ENCODE measurements at places on chromosomes 2 and 18.

- no peak for DNase-seq
These were observed 21.6 kb downstream of the PTPN2 start for GRCh38 chr18:12862467-12862866.

DNA sequence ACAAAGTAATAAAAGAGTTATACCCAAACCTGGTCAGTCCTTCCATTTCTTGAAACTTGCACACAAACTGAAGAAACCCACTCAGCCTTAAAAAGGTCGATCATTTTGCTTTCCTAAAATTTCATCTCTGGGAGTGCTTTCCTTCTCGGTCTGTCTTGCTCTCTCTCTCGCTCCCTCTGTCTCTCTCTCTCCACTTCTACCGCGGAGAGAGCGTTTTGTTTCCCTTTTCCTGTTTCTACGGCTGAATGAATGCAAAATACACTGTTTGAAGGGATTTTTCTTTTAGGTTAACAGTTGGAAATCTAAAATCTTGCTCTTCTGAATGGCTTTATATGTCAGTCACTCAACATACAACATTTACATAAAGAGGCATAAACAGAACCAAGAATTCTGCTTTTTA lies 424.2 kb downstream of the TGIF1 start:
- DNase-seq: no peak

DNA sequence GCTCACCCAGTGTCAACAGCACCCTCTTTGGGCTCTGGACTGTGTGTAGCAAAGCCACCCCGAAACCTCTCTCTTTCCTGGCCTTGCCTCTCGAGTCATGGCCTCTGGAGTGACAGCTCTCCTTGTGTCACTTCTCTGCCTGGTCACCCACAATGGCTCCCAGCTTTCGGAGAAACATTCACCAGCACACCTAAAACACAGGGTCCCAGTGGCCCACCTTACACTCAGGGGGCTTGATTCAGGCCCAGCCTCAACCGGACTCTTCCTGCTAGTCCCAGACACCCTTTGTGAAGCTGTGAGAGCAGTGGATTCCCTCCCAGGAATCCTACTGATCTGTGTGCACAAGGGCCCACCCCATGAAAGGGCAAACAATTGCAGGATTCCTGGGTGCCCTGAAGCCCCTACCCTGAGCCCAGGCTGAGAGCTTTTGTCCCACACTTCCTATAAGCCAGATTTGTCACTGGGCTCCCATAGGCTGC lies 137.2 kb upstream of the HAAO start:
- DNase-seq: no peak

GRCh38 chr2:237889811-237890210 lies 30.4 kb downstream of the RAMP1 start:
- DNase-seq: no peak

DNA sequence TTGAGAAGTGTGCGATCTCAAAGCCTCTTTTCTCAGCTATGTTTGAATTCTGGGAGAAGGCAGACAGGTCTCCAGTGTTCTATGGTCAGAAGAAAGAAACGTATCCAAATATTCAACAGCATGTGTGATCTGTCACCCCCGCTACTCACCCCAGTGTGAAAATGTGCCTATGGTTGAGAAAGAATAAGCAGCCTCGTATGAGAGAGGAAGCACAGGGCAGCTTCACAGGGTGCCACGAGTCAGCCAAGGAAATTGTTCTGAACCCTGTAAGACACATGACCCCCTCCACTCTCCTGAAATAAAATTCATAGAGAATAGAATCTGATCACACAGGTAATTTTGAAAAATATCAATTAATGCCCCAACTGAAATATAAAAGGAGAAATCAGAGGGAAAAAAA lies 8.0 kb upstream of the SF3B1 start:
- no peak for DNase-seq

DNA sequence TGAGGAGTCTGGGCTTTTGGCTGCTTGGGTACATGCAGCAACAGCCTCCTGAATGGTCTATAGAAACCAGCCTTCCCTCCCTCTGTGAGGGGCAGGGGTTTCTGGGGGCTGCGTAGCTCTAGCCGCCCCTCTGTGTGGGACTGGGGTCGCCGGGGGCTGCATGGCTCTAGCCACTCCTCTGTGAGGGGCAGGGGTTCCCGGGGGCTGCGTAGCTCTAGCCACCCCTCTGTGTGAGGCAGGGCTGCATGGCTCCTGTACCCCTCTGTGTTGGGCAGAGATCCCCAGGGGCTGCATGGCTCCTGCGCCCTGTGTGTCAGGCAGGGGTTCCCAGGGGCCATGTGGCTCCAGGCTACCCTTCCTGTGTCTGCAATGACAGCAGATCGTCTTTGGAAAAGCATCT lies 17.6 kb downstream of the HS6ST1 start:
- DNase-seq: no peak

GRCh38 chr2:75500633-75501032 lies 60.1 kb downstream of the EVA1A start:
- DNase-seq: no peak

DNA sequence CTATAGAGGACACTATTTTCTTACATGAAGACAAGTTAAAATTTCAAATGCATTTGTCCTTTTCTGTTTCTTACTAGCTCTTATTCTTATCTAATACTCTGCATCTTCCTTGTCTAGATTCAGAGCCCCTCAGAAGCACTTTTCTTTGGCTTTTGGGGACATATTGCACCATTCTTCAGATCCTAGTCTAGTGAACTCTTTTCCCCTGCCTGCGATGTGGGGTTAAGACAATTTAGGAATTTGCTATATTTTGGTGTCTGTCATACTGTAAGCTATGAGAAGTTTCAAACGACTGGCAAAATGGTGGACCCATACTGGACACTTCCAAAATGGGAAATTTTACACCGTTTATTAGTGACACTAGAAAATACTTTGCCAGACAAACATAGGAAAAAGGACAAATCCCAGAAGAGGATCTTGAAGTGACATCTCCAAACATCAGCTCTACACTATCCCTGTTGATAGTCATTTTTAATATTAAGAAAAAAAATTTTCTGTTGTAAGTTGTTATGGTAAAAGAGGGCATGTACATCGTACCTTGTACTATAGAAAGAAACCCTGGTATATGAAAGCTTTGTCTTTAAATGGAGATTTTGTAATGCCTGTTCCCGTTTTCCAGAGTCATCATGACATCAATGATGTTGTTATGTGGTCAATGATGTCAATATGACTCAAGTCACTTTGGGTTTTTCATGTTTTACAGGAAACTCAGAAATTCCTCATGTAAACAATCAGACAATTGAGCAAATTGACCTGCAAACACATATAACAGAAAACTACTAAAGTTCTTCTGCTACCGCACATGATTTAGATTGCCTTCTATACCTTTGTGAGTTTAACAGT lies 4.4 kb upstream of the KYNU start:
- DNase-seq: peak; percentile 36

DNA sequence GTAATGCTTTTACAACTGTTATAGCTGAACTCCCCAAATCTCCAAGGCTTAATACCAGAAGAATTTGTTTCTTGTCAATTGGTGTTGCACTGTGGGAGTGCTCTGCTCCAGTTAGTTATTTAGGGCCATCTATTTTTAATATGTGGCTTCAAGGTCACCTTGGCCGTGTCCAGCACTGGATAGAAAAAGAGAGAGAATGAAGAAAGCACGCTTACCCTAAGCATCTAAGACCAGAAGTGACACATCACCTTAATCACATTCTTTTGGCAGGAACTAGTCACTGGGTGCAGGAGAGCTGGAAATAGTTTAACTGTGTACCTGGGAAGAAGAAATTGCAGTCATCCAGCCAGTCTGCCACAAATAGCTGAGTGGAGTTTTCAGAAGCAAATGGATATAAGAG lies 78.8 kb downstream of the VWC2L start:
- DNase-seq: no peak

GRCh38 chr2:5021136-5021535 lies 671.0 kb upstream of the SOX11 start:
- DNase-seq: no peak

- DNase-seq: no peak
These were observed 2102.3 kb upstream of the CELF4 start for GRCh38 chr18:39667905-39668304.

GRCh38 chr2:164554487-164554886 lies 66.8 kb downstream of the GRB14 start:
- no peak for DNase-seq

DNA sequence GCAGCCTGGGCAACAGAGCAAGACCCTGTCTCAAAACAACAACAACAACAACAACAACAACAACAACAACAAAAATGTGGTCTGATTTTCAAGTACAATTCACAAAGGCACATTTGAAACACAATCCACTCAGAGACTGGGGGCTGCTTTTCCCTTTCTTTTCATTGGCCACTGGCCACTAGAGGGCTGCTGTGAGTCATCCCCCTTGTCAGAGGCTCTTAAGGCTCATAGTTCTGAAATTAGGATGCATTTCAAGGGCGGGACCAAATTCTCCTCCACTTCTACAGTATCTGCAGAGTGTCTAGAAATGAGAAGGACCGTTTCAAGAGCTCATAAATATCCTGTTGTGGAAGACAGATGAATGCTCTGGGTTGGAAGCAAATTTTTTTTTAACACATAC lies 285.4 kb downstream of the NRXN1 start:
- no peak for DNase-seq

- no peak for DNase-seq
These were observed 800.4 kb upstream of the ID2 start for GRCh38 chr2:7881466-7881865.

GRCh38 chr2:55952415-55952814 lies 28.8 kb upstream of the EFEMP1 start:
- no peak for DNase-seq

DNA sequence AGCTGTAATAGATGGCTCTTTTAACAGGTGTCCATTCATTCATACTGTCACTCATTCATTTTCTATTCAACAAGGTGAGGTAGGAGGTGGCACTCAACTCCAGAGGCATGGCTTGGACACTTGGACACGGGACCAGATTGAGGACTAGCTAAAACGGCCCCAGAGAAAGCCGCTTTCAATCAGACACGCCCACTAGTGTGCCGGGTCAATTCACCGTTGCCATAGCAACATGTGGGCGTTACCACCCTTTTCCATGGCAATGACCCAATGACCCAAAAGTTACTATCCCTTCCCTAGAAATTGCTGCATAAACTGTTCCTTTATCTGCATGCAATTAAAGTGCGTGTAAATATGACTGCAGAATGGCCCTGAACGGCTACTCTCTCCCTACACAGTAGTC lies 49.2 kb upstream of the LGALSL start:
- DNase-seq: no peak

- DNase-seq: no peak
These were observed 988.2 kb upstream of the CDH2 start for GRCh38 chr18:29164993-29165599.

DNA sequence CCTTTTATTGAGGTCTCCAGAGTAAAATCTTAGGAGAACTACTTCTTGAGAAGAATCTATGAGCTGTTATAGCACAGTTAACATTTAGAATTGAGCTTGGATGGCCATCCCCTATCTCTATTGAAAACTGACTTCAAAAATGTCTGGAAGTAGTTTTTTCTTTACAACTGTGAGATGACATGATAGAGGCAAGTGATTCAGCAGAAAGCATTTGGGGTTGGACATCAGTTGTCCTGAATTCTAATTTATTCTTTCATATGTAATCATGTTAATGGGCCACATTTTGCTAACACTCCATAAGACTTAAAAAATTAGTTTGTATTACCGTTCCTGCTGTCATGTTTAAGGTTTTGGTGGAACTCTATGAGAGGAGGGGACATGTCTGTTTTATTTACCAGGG lies 237.0 kb upstream of the SLC14A2 start:
- no peak for DNase-seq

GRCh38 chr18:36186461-36187192 lies 670 bp upstream of the MOCOS start:
- peak; percentile 11 for DNase-seq

GRCh38 chr18:24272229-24272525 lies 125.4 kb downstream of the OSBPL1A start:
- DNase-seq: no peak

DNA sequence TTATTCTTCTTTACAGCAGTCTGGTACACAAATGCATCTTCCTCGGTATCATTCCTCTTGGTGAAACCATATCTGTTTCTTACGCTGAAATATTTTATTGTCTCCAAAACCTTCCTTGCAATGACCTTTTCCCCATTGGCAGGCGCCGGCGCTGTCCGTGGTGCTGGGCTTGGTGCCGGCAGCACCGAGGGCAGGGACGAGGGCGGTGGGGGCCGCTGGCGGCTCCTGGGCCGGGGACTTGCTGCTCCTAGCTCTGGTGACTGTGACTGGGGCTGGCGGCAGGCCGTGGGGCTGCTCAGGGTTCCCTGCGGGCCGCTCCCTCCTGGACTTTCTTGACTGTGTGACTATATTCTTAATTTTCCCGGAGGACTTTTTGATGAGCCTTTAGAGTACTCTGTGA lies 72.5 kb downstream of the GPR39 start:
- DNase-seq: no peak

DNA sequence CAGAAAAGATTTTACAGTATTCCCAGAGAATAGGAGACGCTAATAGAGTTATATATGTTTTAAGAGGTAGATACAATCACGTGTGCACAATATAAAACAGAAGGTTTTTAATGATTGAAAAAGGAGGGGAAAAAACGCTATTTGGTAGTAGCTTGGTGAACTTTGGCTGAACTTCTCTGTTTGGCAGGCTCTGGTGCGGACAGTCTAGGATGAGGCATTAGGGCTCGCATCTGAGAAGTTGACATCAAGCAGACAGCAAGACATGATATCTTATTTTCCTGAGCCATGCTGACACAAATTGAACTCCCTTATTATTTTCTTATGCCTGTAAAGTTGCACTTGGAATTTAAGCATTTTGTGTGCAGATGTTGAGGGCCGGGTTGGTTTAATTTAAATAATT lies 176.6 kb downstream of the EN1 start:
- no peak for DNase-seq

GRCh38 chr2:212409560-212409959 lies 129.0 kb downstream of the ERBB4 start:
- no peak for DNase-seq

- DNase-seq: no peak
These were observed 199.1 kb downstream of the ZFP36L2 start for GRCh38 chr2:43027097-43027873.

DNA sequence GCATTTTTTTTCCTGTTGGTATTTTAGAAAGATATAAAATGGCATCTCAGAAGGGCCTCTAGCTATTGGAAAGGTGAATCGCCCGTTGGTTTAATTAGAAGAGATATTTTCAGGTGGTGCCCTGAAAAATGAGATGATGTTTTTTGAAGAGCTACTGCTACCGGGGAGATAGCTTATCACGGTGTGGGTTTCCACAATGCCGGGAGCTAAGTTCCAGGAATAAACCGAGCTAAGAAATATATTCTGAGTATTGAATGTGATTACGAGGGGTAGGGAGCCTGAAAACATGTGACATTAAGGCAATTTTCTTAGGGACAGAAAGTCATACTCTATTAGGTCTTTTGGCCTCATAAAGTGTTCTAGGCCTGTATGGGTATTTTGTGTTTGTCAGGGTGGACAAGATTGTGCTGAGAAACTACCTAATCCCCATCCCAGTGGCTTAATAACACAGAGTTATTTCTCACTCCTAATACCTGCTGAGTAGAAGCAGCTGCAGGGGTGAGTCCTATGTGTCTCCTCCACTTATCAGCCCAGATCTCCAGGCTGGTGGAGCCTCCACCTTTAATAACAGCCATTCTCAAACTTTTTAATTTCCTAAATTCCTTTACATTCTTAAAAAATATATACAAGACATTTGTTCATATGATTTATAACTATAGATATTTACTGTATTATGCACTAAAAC lies 150.2 kb downstream of the LRRTM1 start:
- DNase-seq: no peak
